ENCODE measurements at places on chromosomes 1 and 21.

DNA sequence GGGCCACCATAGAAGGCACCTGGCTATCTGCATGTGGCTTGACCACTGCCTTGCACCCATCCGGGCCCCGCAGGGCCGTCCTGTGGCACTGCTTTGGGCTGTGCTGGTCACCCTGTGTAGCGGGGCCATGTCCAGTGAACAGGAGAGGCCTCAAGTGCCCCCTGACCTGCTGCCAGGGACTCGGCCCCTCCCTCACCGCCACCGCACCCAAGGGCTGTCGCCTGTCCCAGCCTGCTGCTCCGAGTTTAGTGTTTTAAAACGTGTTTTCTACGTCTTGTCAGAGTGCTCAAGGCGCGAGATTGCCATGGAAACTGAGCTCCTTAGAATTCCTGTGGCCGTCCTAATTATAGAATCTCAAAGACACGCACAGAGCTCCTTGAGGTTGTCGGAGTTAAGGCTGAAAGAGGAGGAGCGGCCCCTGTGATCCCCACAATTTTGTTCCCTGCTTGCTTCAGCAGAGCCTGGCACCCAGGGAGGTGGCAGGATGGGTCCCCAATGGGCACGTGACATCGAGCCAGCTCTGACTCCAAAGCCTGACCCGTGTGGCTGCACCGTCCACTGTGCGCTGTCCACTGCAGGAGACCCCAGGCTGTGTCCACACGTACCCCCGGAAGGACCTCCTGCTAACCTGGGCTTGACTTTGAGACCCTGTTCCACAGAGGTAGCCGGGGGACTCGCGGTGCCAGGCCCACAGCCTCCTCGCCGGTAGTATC is 66.2 kb downstream of the FAAP20 start:
- no peak for DNase-seq

GRCh38 chr21:38952890-38953289 is 147.2 kb downstream of the ETS2 start:
- no peak for DNase-seq

- peak; percentile 33 for DNase-seq
Measured at GRCh38 chr1:53172426-53173128, 24.0 kb upstream of the CPT2 start.

DNA sequence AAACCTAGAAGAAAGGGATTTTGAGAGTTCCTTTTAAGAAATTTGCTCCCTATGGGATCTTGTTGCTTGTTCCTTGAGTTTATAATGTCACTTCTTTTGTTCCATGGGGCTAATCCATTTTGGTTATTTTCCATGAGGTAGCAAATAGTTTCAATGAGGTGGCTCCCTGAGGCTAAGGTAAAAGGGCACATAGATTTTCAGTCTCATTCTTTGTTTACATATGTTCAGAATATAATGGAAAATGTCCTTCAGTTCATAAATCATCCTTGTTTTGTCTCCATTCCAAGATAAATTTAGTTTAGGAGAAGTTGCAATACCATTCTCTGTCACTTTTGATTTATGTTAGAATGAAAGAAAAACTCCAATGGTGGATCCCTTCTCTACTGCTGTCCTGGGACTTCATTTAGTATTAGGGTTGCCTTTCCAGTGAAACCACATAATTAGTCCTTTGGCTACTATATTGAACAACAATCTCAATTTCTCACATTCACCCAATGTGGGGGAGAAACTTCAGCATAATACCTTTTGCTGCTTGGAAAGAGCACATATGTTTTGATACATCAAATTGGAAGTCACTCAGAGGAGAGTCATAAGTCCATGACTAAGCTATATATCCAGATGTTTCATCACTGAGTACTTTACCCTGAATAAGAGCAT is 80.9 kb upstream of the ADAMTS5 start:
- DNase-seq = no peak
